ENCODE measurements at places on chromosomes 5 and 9.

DNA sequence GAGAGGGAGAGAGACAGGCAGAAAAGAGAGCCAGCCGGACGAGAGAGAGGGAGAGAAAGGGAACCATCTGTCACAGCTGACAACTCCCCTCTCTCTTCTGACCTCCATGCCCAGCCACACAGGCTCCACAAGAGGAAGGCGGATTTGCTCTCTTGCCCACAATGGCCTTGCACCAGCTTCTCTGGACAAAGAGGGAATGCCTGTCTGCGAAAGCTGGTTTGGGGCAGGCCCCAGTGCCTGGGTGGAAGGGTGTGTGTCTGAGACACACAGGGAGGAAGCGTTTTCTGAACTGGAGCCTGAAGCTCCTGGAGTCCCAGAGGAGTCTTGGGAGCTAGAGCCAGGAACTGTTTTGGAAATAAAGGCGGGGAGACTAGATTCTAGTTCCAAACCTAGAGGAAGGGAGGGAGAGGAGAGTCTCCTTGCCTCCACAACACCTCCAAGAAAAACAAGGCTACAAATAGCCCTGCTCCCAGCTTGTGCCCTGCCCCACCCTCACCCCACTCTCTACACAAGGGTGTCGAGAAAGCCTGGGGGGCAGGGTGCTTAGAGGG is 12.5 kb downstream of the C1QTNF2 start:
- no peak for DNase-seq

GRCh38 chr9:13181652-13182051 is 97.8 kb downstream of the MPDZ start:
- peak; percentile 53 for DNase-seq

GRCh38 chr9:124947727-124948391 is 7.0 kb upstream of the GOLGA1 start:
- DNase-seq: no peak

GRCh38 chr9:114668146-114668545 is 10.5 kb upstream of the TEX53 start:
- no peak for DNase-seq

DNA sequence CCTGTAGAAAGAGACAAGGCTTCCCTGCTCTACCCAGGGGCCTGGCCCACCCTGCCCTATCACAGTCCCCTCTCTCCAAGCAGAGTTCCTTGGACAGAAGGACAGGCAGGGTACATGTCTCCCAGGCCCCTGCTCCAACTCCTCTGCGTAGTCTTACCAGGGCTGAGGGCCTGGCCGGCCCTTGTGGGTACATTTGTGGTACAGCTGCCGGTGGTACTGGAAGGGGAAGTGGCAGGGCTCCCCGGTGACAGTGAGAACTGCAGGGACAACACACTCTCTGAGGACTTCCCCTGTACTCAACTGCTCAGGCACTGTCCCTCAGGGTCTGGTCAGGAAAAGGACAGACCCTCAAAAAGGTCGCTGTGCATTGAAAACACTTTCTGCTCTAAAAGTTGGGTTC is 3.6 kb downstream of the F12 start:
- DNase-seq: no peak

DNA sequence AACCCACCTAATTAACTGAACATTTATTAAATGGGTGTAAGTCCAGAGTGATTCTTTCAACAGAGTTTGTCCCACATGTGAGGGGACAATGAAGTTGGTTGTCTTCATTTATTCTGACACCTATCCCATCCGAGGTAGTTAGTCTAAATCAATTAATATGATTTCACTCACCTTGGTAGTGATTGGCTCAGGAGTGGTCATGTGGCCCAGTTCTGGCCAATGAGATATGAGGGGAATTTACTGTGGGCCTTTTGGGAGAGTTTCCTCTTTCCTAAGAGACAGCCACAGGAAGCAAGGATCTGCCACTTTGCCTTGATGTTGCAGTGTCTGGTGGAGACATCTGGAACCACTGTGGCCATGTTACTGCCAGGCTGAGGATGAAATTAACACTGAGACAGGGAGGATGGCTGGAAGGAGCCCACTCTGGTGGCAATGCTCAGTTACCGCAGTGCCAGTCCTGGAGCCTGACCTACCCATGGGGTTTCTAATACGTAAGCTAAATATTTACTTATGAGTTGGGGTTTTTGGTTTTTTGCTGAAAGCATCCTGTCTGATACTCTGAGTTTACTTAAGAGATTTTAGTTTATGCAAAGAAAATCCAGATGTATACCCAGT is 118.6 kb downstream of the FGF18 start:
- no peak for DNase-seq

DNA sequence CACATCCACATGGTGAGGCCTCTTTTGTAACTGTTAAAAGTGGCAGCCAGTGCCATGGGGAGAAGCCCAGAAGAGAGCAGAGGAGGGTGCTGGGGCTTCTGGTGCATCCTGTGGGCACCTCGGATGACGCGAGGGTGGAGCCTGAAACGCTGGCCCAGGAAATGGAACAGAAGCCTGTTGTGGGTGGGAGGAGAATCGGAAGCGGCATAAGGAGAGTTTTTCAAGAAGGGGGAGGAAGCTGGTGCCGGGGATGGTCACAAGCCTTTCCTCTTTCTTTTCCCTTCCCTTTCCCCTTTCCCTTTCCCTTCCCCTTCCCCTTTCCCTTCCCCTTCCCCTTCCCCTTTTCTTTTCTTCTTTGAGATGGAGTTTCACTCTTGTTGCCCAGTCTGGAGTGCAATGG is 12.9 kb downstream of the ANKRD33B start:
- DNase-seq: no peak

GRCh38 chr5:5533927-5534326 is 111.5 kb downstream of the ICE1 start:
- no peak for DNase-seq

DNA sequence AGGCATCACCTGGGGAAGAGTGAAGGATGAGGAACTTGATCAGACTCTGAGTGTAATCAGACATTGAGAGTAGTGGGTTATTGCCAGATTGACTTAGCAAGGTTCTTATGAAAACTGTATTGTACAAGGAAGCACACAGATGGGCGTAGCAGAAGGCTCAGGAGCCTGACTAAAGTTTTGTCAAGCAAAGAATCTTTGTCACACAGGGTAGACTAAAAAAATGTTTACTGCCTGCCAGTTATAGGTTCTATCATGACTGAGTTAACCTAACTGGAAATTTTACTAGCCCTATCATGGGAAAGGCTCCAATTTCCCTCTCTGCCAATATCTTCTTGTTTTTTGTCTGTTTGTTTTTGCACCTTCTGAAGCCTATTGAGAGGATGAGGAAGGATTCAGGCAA is 19.1 kb downstream of the CAMK4 start:
- DNase-seq: no peak

DNA sequence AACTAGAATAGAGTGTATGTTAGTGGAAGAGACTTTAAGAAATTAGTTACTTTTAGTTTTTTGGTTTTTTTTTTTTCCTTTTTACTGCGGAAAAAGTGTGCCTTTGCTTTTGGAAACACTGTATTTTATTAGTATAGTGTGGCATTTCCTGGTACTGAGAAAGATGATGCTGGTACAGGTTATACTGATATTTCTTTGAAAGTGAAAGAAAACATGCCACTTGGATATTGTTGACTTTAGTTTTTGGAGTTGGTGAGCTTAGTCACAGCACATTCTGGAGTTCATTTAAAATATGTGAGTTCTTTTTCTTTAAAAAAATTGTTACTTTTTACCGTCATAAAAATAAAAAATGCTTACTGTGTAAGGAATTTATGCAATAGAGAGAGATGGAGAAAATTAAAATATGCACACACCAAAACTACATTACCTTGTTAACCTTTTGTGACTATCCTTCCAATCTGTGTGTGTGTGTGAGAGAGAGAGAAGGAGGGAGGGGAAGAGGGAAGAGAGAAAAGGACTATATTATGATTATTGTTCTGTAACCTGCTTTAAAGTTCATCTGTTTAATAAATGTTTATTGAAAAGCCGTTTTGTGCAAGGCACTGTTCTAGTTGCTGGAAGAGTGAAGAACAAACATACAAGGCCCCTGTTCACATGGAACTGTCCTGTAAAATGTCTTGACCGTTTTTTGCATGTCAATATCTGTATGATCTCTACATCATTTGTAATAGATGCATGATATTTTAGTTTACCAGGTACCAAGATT is 1.9 kb downstream of the UGCG start:
- no peak for DNase-seq

- no peak for DNase-seq
Measured at GRCh38 chr9:22623236-22623635, 176.6 kb downstream of the DMRTA1 start.

GRCh38 chr5:34005681-34006080 is 2.2 kb downstream of the AMACR start:
- no peak for DNase-seq

DNA sequence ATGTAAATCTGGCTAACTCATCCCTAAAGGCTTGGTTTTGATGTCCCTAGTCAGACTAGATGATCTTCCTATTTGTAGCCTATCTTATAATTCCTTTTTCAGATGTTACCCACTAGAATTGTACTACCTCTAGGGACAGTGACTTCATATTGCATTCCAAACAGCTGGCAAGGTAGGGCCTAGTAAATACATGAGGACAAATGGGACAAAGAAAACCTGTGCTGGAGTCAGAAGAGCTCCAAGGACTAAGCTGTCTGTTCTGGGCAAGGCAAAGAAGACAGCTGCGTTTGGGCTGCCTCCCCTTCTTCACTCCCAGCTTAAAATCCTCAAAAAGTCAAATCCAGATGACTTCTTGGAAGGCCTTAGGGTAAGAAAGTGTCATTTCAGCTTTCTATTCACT is 10.0 kb downstream of the DMXL1 start:
- no peak for DNase-seq

- no peak for DNase-seq
Measured at GRCh38 chr9:17521100-17521855, 57.6 kb upstream of the SH3GL2 start.

DNA sequence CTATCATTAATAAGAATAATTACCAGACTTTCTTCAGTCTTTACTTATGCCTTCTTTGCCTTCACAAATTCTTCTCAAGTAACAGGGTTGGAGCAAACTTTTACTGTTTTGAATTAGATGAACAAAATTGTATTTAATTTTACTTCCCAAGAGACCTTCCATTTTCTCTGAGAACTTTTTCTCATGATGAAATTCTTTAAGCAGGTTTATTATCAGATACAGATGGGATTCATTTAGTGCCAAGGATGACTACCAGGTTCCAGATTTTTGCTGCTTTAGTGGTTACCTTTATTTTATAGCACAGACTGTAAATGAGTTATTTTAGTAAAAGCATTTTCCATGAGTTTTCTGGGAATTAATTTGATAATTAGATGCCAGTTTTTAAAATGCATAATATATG is 125.1 kb downstream of the GDNF start:
- DNase-seq: no peak

GRCh38 chr9:132063281-132063680 is 16.4 kb downstream of the MED27 start:
- DNase-seq: no peak

DNA sequence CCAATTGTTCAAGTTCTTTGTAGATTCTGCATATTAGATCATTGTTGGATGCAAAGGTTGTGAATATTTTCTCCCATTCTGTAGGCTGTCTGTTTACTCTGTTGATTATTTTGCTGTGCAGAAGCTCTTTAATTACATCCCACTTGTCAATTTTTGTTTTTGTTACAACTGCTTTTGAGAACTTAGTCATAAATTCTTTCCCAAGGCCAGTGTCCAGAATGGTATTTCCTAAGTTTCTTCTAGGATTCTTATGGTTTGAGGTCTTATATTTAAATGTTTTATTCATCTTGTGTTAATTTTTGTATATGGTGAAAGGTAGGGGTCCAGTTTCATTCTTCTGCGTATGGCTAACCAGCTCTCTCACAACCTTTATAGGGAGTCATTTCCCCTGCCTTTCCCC is 116.5 kb downstream of the CPLANE1 start:
- DNase-seq: peak; percentile 26

- DNase-seq: no peak
Measured at GRCh38 chr9:36416890-36417289, 16.8 kb upstream of the RNF38 start.

DNA sequence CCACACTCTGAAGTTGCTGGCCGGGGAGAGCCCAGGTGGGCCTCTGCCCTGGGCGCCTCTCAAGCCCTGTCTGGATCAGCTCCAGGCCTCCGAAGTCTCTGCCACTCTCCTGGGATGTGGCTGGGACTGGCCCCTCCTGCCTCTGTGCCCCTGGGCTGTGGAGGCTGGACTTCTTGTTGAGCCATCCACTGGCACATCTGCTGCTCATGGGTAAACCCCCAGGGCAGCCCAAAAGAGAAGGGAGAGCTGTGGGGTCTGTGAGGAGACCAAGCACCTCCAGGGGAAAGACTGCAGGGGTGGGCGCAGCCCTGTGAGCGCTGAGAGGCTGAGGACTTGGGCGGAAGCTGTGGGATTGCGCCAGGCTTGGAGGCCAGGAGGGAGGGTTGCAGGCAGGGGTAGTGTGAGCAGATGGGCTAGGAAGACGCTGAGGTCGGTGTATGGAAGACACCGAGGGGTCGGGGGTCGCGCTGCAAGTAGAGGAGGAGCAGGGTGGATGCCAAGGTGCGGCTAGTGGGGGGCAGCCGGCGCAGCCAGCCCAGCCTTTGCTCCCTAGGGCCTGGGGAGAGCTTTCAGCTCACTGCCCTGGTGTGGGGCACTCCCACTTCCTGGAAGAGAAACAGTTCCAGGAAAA is 118.1 kb downstream of the WNK2 start:
- DNase-seq: no peak

- DNase-seq: no peak
Measured at GRCh38 chr5:167814040-167814439, 477.4 kb upstream of the WWC1 start.

DNA sequence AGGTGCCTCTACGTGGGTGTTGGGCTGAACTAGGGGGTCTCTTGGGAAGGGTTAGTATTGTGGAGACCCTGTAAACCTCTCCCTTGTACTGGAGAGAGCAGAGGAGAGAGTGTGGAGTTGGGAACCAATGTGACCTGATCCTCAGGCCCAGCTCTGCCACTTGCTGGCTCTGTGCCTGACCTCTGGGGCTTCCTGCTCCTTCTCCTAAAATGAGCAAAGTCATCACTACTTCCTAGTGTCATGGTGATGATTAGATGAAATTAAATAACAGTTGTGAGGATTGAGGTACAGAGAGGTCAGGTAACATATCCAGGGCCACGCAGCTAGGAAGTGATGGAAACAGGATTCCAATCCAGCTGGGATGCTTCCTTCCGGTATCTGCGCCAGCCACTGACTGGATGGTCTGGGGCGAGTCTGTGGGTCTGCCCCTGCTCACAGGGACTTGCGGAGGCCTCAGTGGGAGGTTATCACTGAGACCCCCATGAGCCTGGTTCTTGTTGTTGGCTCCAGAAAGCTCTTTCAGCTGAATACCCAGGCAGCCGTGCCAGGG is 9.2 kb downstream of the GALNT10 start:
- DNase-seq: no peak

GRCh38 chr5:34866989-34867471 is 28.1 kb downstream of the TTC23L start:
- no peak for DNase-seq

DNA sequence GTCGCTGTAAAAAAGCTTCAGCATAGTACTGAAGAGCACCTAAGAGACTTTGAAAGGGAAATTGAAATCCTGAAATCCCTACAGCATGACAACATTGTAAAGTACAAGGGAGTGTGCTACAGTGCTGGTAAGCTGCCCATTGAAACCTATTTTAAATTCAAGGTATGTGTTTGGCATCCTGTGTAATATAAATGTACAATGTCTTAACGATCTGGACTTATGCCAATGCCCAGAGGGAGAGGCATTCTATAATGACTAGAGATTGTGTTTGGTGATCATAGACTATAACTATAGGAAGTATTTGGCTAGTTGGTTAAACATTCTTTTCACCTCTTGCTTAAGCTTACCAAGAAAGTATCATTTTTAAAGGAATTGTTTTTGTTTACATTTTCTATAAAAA is 95.7 kb downstream of the INSL6 start:
- no peak for DNase-seq

All from EL (cell line).